Fibroblast of skin of right biceps (primary cell): ENCODE measurements at places on chromosomes 6 and 20.

- peak; percentile 63 for DNase-seq
These were observed 185.5 kb upstream of the AKAP12 start for GRCh38 chr6:151054306-151054705.

DNA sequence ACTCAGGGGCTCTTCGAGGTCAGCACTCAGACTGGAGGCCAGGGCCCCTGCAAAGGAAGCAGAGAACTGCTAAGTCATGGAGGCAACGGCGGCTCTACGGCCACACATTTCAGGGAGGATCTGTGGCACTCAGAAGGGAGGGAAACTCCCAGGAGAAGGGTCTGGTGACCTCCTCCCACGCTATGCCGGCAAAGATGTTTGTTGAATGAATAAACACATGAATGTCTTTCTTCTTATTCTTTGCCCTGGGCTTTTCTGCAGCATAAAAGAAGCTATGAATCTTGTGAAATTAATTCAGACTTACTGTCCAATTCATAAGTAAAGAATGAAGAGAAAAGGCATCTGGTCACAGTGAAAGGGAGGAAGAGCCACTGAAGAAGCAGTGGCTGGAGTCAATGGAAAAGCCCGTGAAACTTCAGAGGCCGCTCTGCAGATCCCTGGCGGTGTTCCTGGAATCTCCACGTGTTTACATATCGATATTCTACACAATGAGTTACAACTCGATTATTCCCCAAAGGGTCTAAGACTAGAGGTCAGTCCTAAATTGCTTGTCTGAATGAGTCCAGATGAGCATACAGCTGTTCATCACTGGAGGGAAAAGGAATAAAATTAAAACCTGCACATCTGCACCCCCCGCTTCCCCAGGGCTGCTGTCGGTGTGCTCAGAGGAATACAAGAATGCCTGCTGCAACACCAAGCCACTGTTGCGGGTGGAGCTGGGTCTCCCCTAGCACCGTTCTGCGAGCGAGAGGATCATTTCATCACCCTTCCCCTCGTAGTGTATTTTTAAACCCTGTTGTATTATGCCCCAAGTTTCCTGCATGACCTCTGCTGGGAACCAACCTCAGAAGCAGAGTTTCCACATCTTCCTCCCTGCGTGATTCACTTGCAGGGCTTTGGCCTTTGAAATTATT, 25.6 kb downstream of the INSM1 start:
- DNase-seq: peak; percentile 11

GRCh38 chr20:59779656-59780380, 153.6 kb downstream of the SYCP2 start:
- no peak for DNase-seq

GRCh38 chr6:56420296-56420695, 172.9 kb upstream of the COL21A1 start:
- peak; percentile 19 for DNase-seq

DNA sequence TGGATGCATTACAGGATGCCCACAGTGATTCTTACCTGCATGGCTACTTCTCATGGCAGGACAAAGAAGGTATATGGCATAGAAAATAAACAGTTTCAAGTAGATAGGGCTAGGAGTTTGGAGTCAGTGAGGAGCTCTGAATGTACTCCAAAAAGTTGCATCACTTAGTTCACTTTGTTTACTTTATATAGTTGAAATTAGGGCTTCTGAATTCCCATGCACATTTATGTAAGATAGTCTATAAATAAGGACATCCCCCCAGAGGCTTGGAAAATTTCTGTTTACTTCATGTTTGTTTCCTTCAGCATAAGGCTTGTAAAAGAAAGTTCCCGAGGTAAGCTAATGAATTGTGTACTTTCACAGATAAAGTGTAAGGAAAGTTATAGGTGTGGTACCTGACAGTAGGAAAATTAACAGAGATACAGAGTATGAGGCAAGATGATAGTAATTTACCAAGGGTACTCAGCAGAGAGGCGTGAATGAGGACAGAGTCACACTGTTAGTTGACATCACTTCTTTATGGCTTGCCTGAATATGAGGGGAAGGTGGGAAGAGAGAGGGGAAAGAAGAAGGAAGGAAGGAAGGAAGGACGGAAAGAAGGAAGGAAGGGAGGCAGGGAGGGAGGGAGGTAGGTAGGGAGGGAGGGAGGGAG, 51.1 kb downstream of the ADTRP start:
- no peak for DNase-seq

DNA sequence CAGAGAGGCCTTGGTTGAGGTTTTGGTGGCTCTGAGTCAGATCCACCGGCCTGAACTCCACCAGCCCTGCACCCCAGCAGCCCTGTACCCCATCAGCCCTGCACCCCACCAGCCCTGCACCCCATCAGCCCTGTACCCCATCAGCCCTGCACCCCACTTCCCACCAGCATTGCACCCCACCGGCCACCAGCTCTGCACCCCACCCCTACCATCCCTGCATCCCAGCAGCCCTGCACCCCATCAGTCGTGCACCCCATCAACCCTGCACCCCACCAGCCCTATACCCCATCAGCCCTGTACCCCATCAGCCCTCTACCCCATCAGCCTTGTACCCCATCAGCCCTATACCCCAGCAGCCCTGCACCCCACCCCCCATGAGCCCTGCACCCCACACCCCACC, 14.3 kb upstream of the CHRNA4 start:
- no peak for DNase-seq

GRCh38 chr6:136774228-136775041, 17.8 kb downstream of the MAP3K5 start:
- peak; percentile 61 for DNase-seq

DNA sequence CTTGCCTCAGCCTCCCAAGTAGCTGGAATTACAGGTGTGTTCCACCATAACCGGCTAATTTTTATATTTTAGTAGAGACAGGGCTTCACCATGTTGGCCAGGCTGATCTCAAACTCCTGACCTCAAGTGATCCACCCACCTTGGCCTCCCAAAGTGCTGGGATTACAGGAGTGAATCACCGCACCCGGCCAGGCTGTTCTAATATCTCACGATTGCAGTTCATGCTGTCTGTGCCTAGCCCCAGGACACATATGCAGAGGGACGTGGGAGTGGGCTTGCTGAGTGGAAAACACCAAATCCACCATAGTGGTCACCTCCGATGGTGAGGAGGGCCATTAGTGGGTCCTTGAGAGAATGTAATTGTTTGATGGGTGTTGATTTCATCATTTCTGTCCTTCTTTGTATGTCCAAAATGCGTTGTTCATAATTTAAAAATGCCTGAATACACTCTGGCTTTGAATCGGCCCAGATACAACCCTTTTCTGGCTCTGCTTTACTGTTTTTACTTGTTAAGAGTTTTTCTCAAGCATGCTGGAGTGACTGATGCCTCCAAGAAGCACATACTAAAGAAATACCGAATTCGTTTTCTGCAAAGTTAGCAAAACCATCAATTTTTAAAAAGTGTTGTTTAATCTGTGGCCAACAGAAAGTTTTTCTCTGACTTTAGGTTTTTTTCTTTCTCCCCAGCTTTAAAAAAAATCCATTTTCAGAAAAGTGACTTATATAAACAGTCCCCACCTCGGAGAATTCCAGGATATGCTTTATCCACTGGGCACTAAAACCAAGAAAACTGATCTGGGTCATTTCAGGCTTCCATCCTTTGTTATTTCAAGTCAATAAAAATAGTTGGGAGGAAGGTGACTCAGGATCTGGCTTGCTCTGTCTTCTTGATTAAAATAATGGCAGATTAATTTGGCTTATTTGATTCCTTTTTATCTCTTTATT, 18.8 kb upstream of the RALGAPA2 start:
- DNase-seq: no peak

GRCh38 chr6:74213995-74214394, 518.0 kb downstream of the CD109 start:
- no peak for DNase-seq

GRCh38 chr6:129320892-129321291, 389.1 kb downstream of the ARHGAP18 start:
- DNase-seq: no peak

DNA sequence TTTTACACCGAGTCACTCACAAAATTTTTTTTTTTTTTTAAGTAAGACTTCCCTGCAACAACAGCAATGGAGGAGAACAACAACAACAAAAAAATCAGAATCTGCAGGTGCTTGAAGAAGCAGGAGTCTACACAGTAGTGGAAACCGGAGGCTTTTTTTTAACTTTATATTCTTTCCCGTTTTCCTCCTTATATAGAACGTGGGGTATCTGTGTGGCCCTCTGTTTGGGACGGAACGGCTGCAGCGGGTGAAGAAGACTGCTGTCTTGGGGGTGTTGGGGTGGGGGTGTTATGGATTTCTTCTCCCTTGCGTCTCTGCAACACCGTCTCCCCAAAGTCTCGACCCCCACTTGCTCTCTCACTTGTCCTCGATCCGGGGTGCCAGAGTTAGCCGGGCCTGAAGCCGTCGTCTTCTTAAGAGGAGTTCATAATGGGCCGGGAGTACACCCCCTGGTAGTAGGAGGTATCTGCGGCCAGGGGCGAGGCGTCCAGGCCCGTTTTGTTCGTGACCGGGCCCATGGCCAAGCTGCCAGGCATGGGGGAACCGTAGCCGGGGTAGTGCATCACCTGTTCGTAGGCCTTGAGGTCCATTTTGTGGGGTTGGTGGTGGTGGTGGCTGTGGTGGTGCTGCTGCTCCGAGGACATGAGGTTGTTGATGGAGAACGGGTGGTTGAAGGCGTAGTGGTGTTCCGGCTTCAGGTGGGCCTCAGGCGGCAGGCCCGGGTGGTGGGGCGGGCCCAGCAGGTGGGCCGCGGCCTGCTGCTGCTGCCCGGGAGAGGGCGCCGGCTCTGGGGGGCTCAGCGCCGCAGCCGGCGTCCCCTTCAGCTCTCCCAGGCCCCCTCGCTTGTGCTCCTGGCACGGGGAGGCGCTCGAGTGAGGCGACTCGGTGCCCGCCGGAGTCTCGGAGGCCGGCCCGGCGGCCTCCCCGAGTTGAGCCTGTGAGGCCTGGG, 2.7 kb downstream of the FOXA2 start:
- no peak for DNase-seq

- DNase-seq: no peak
These were observed 111.8 kb downstream of the PLCB4 start for GRCh38 chr20:9180481-9181257.

GRCh38 chr6:48670546-48670945, 559.5 kb upstream of the PTCHD4 start:
- no peak for DNase-seq

DNA sequence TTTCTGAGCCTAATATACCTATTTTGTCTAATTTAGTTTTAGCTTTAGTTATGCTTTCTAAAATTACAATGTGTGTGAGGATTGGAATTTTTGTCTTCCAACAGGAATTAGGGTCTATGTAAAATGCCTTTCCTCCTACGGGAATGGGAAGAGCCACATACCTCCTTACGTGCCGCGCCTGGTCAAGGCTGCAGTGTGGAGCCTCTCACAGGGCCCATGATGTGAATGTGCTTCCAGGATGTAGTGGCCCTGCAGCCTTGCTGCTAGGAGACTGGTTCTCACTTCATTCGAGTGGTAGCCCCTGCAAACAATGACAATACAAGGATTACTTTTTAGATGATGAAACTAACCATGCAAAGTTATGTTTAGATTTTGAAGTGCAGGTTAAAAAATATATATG, 110.2 kb downstream of the SOBP start:
- no peak for DNase-seq

DNA sequence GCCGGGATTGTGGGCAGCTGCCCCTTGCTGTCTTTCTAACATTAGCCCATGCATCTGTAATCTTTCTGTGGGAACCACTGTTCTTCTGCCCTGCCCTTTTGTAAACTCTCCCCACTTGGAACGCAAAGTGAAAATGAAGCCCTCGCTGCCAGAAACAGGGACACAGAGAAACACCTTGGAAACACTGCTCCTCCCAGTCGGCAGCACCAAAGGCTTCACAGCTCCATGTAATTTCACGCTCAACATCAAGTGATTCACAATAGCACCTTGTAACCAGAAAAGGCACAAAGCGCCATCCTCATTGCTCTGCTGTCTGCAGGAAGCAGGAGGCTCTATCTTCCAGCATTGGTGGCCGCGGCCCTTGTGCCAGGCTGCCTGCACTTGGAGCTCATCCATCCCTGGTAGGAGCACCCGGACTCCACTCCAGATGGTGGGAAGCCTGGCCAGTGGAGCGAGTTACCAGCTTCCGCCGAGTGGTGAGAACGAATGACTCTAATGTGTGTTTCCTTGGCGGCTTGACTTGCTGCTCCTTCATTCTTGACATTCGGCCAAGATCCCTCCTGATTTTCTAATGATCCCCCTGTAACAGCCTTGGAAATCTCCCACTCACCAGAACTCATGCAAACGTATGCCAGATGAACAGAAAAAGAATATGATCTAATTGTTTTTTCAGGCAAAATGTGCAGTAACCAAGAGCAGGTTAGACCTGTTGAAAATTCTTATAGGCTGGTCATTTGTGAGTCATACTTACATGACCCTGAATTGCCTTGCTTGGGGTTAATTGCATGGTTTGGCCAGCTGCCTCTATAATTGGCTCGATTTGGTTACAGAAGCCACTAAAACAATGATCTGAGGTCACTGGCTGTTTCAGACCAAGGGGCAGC, 169.1 kb upstream of the CDYL start:
- DNase-seq: peak; percentile 78

GRCh38 chr6:166434336-166434735, 51.6 kb upstream of the MPC1 start:
- no peak for DNase-seq

DNA sequence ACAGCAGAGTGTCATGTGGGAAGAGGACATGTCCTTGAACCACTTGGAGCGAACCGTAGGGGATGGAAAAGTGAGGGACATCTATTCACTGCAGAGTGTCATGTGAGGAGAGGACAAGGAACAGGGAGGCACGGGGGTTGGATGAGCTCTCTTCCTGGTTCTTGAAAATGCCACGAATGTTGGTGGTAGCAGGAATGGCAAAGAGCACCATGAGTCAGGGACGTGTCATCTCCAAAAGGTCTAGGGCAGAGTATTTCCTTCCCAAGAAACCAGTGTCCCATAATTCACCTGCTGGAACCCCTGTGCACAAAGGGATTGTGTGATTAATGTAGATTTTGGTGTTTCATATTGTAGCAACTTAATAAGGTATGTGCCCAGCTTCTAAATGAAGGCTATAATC, 136.8 kb downstream of the BFSP1 start:
- peak; percentile 6 for DNase-seq

- DNase-seq: no peak
These were observed 3.1 kb downstream of the RAMACL start for GRCh38 chr6:166583230-166583965.

DNA sequence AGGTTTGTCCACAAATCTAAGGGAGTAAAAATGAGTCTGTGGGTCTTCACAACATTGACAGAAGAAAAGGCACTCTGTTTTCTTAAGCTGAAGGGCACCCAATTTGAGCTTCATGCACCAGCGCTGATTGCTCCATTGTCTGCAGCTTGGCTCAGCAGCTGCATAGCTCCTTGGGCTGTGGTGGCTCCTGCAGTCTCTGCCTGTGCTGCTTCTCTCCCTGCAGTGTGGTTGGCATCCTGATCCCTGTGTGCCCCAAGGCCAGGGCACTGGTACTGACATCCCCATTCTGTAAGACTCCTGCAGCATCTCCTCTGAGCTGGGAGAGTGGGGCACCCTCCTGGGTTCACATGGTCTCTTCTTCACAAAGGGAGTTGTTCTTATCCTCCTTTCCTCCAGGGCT, 83.2 kb upstream of the B3GAT2 start:
- no peak for DNase-seq

DNA sequence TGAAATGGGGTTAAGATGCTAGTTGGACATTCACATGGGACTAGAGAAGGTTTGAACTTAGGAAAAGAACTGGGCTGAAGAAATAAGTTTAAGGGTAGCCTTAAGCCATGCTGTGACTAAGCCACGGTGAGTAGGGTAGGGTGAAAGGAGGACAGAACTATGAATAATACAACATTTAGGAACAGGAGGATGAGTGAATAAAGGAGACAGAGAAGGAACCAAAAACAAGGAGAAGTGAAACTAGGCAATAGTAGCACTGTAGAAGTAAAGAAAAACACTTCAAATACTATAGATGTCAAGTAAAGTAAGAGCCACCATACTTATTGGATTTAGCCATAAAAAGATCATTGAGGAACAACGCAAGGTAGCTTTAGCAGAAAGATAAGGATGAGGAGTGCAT, 111.2 kb downstream of the KCNQ5 start:
- DNase-seq: no peak
